ENCODE measurements at places on chromosomes 5 and 9.

GRCh38 chr5:114238771-114239313 lies 123.0 kb upstream of the KCNN2 start:
- no peak for DNase-seq

GRCh38 chr5:58057324-58057723 lies 402.6 kb downstream of the PLK2 start:
- no peak for DNase-seq

- no peak for DNase-seq
These were observed 13.2 kb downstream of the CMYA5 start for GRCh38 chr5:79702606-79703380.

GRCh38 chr5:66454186-66455078 lies 141.8 kb upstream of the MAST4 start:
- no peak for DNase-seq

- DNase-seq = no peak
These were observed 44.6 kb downstream of the JAKMIP2 start for GRCh38 chr5:147737921-147738320.

GRCh38 chr9:90890146-90890810 lies 88.7 kb downstream of the SYK start:
- DNase-seq = no peak

GRCh38 chr9:106587042-106587441 lies 275.9 kb upstream of the ZNF462 start:
- no peak for DNase-seq

DNA sequence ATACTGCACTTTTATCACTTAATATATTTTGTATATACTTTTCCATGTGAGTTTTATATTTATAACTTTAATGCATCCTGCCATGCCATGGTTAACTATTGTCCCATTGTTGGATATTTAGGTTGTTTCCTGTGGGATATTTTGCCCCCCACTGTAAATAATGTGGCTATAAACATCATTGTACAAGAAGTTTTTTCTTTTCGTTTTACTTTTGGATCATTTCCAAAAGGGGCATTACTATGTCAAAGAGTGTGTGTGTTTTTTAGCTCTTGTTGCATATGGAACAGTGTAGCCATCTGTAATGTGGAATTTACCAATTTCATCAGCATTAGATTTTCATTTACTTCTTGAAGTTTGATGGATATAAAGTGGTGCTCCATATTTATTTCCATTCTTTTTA lies 13.3 kb downstream of the ITGA2 start:
- DNase-seq = no peak

DNA sequence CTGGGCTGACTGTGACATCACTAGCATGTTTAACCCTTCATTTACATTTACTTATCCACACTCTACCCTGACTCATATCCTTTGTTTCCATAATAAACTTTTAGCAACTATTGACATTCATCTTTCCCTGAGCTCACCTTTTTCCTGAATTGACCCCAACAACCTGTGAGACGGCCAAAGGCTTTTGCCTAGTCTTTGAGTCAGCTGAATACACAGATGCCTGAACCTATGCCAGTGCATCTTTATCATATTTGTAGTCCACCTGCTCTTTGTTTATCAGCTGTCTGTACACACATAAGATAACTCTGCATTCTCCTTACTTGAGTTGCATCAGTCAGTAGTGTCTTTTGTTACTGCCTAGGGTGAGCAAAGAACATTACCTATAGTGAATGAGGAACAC lies 128.5 kb upstream of the HMHB1 start:
- no peak for DNase-seq

- DNase-seq = no peak
These were observed 78.1 kb downstream of the RAPGEF1 start for GRCh38 chr9:131661568-131662288.

DNA sequence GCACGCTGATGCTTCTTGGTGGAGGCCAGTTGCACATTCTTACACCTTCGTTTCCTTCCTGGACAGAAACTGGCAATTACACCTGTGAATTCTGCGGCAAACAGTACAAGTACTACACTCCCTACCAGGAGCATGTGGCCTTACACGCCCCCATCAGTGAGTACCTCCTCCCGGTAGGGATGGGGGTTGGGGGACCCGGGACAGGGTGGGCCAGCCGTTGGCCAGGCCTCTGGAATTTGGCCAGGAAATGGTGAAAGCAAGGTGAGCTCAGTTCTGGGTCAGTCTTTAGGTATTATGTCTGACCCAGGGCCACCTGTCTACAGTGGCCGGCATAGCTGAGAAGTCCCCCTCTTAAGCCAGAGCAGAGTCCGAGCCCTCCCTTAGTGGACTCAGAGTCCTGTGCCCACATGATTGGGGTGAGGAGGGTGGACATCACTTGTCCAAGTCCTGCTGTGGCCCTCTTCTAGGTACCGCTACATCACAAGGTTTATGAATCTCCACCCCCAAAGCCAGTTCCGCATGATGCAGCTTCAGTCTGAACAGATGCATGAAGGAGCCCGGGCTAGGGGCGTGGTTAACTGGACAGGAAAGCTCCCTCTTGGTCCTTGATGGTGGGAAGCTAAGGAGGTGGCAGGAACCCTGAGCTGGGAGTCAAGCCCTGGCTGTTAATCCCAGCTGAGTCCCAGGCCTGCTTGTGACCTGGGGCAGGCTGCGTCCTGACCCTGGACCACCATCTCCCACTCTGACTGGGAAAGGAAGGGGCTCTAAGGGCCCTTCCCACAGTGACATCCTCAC lies 61.3 kb downstream of the AMBP start:
- DNase-seq = no peak

DNA sequence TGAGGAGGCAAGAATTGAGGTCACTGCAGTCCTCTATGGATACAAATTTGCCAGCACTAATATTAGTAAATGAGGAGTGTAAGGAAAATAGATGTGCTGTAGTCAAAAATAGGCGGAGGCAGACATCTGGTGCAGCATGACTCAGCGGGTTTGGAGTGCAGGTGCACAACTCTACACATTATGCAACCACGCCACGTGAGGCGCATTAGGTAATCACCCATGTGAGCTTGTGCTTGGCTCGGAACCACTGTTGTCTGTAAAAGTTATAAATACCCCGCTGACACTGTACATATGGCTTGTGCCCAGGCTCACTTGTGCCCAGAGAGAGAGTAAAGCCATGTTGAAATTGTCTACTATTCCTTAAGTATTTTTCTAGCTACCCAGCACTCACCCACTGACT lies 623.5 kb upstream of the NUDT12 start:
- DNase-seq = no peak

GRCh38 chr9:20382460-20383071 lies 239.7 kb downstream of the MLLT3 start:
- no peak for DNase-seq

GRCh38 chr9:127905004-127905728 lies 5.8 kb upstream of the ST6GALNAC6 start:
- no peak for DNase-seq

DNA sequence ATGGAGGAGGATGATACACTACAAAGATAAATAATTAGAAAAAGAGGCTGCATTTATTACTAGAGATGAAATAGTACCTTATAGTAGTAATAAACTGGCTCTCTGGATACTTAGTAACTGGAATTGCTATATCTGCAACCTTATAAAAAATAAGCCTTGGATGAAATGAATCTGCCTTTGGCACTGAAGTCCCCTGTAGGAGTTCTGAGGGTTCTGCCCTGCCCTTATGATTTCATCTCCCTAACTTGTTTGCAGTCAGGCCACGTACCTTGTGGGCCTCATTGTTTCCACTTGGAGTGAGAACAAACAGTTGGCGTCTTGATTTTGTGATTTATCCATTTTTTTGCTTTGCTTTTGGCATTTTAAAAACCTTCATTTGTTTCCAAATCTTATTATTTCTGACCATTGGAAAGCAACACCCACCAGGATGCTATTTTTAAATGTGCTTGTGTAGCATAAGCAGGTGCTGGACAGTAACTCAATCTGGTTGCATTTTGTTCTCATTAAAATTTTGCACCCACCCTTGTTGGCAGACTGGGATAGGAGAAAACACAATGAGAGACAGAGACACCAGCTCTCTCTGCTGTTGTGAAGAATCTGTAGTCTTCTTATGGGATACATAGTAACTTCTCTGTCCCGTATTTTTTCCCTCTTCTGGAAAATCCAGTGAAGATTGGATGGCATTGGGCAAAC lies 518.9 kb upstream of the SGCD start:
- DNase-seq = no peak

DNA sequence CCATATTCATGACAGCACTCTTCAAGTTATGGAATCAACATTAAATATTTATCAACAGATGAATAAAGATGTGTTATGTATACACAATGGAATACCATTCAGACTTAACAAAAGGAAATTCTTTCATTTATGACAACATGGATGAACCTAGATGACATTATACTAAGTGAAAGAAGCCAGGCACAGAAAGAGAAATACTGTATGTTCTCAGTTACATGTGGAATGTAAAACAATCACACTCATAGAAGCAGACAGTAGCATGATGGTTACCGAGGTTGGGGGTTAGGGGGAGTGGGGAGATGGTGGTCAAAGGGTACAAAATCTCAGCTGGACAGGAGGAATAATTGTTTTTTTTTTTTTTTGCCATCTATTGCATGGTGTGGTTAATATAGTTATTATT lies 431.9 kb downstream of the DMAC1 start:
- no peak for DNase-seq

GRCh38 chr9:35273591-35273990 lies 111.8 kb downstream of the UNC13B start:
- DNase-seq = no peak

- DNase-seq = no peak
These were observed 3.6 kb downstream of the ITK start for GRCh38 chr5:157184117-157184670.

DNA sequence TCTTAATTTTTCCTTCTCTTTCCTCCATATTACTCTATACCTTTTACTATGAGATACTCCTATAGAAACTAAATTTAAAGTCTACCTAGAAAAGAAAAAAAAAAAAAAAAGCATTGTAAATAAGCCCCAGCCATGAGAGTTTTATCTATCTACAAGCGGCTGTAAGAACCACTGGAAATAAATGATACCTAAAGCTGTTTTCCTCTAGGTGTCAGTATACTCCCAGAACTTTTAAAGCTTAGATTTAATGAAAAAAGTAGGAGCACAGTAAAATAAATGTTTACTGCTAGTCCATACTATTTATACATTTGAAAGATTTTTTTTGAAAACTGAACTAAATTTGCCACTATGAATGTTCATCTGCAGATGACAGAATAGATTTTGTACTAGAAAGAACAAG lies 26.2 kb downstream of the TYRP1 start:
- no peak for DNase-seq

DNA sequence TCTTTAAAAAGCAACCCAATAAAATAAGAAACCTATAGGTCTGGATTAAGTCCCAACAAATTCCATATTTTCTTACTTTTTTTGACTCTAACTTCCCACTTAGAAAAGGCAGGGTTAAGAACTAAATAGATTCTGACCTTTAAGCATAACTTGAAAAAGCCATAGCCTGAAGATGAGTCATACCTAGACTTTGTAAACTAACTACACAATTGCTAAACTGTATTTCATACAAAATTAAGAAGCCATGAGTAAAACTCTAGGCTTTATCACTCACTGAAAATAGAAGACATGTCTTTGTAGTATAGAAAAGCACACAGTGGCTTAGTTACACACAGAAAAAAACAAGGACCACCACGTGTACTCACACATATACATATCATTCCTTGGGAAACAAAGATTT lies 51.5 kb downstream of the MLLT3 start:
- no peak for DNase-seq

Data from activated naive CD4-positive, alpha-beta T cell (primary cell).